Lung microvascular endothelial cell (primary cell): ENCODE measurements at places on chromosomes 3 and 15. TPM values are rescaled to one million over a fixed set of nuclear protein-coding genes. Genes with fewer than 3 reads are reported as not detected.
A peak's percentile ranks its signal among the peaks of the same experiment; 100 is the strongest.

BSN gene
- under 0.01 TPM in 2 replicates for total RNA-seq

SNURF gene
- total RNA-seq, result 27.5 and 42.7 TPM in 2 replicates

SLC25A20 gene
- total RNA-seq, result 15.3 and 25.2 TPM in 2 replicates

FRMD4B gene
- 36.6 and 73.2 TPM in 2 replicates for total RNA-seq

GP5 gene
- under 0.01 and 0.20 TPM in 2 replicates for total RNA-seq

FANCI gene
- 9.7 and 19.4 TPM in 2 replicates for total RNA-seq

TTLL13 gene
- under 0.01 TPM in 2 replicates for total RNA-seq

AHSG gene
- total RNA-seq, result not detected in 2 replicates

PLA2G4D gene
- not detected in 2 replicates for total RNA-seq

TXNRD3 gene
- total RNA-seq, result 6.3 and 6.8 TPM in 2 replicates

LRTM1 gene
- total RNA-seq, result not detected in 2 replicates

CAMKV gene
- total RNA-seq, result under 0.01 TPM in 2 replicates

TGM4 gene
- total RNA-seq, result under 0.01 TPM in 1 of 2 replicates, not detected in the other

ITGA11 gene
- 6.3 and 8.7 TPM in 2 replicates for total RNA-seq

CLSTN2 gene
- total RNA-seq, result under 0.01 and 0.20 TPM in 2 replicates

STRA6 gene
- under 0.01 TPM in 2 replicates for total RNA-seq

GOLGA8O gene
- under 0.01 TPM in 1 of 2 replicates, not detected in the other for total RNA-seq

HES1 gene
- total RNA-seq, result 49.7 and 74.2 TPM in 2 replicates

GRCh38 chr3:78183906-78184599 is 1144.2 kb downstream of the ROBO2 start:
- no peak for DNase-seq

- DNase-seq, result no peak
These were observed 14.3 kb downstream of the DUOX2 start for GRCh38 chr15:45099549-45100165.

DNA sequence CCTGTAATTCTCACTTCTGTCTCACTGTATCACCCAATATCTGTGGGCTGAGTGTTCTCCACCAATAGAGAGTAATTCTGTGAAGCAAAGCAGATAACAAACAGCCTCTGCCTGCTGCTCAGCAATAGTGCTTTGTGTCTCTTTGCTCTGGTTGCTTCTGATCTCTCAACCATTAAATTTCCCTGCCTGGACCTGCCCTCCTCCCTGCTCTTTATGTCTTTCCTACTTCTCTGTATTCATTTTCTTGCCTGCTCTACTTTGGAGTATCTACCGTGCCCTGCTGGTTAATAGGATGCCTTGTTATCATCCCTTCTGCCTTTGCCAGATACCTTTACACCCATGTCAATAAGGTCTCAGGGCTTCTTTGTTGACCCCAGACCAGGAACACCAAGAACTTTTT is 102.9 kb upstream of the CGNL1 start:
- DNase-seq, result no peak

GRCh38 chr3:57816471-57817095 is 60.5 kb downstream of the SLMAP start:
- DNase-seq, result no peak

GRCh38 chr3:18444595-18445400 is 19.7 kb upstream of the SATB1 start:
- DNase-seq, result peak; percentile 73

DNA sequence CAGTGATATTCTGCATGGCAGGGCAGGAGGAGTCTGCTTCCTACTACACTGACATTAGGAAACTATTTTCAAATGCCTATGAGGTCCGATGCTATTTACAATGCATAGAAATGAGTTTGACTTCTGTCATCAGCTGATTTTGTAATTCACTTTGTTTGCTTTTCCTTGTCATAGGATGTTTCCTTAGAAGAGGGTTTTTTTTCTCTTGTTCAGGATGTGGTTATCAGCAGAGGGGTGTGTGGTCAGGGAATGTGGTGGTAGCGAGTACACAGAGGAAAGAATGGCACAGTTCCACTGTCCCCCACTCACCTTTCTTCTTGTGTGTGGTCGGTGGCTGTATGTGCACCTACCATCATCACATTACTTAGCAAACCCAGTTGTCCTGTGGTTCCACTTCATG is 231.5 kb downstream of the LRTM1 start:
- DNase-seq, result no peak

DNA sequence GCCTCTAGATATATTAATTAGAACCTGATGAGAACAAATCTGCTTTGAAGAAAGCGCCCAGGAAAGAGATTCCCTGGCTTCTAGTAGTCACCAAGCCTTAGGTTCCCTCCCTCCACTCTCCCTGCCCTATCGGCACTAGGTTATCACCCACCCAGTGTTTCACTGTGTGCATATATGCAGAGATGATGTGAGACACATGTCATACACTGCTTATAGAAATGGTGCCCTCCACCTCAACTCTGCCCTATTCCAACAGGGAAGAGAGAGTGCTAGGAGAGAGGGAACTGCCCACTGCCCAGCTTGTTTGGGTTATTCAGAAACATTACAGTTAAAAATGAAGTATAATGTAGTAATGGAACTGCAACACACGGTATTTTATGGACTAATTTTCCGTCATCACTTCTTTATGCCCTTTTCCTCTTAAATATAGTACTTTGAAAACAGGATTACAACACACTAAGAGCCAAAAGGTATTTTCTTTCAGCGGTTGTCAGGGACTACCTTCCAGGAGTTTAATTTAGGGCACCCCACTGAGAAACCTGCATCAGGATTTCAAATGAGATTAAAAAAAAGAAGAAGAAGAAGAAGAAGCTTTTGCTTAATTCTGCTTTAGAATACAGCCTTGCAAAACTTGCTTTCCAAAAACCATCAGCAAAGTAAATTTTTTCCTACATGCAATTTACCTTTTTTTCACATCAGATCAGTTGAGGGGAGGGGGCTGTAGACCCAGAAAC is 55.3 kb downstream of the MEIS2 start:
- DNase-seq, result no peak

- peak; percentile 6 for DNase-seq
These were observed 579.4 kb upstream of the TBL1XR1 start for GRCh38 chr3:177776661-177777101.

- no peak for DNase-seq
These were observed 247 bp downstream of the FETUB start for GRCh38 chr3:186640473-186640818.

- DNase-seq, result no peak
These were observed 56.9 kb downstream of the CEP152 start for GRCh38 chr15:48754011-48754410.

DNA sequence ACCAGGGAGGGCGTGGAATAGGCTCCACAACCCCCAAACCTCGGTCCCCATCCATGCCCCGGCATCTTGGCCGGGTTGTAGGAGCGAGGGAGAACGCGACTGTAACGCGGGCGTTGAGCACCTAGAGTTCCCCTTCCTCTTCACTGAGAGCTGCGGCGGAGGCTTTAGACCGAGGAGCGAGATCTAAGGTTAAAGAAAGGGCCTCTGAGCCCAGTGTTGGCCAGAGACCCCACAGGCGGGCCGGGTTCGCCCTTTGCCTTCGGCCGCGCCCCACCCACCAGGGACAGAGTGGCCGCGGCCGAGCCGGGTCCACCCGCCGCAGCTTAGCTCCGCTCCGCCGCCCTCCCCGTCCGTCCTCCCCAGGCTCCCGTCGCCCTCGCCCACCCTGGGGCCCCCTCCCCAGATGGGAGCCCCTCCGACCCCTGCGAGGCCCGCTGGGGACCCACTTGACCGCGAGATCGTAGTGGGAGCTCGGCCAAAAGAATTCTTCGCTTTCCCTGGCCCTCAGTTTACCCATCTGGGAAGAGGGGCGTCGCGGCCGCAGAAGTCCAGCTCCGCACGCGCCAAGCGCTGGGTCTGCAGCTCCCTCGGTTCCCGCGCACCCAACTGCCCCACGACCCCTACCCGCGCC is 425 bp downstream of the ANPEP start:
- DNase-seq, result no peak

GRCh38 chr3:11154036-11154952 is at the start of gene HRH1:
HRH1 (plus strand) TSS chr3:11154493; CDS start chr3:11259038, 104,545 bp downstream.
- peak; percentile 29 for DNase-seq

DNA sequence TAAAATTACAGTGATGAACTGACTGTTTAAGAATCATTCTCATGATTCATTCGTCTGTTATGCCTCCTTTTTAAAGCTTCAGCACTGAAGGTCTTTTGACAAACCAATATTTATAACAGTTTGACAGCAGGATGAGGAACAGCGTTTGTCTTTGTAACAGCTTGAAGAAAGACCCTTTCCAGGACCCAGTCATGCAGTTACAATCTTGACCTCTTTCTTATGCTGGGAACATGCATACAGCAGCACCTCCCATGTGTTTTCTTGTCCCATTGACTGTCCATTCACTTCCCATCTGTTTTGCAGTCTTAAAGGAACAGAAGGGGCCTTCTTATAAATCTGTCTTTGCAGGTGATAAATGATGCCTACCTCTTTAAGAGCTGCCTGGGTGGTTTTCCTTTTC is 87.2 kb downstream of the OPA1 start:
- no peak for DNase-seq

GRCh38 chr3:125140818-125141595 is 71.5 kb downstream of the SLC12A8 start:
- no peak for DNase-seq

GRCh38 chr3:122688996-122689395 is 8.4 kb downstream of the PARP14 start:
- DNase-seq, result peak; percentile 45

DNA sequence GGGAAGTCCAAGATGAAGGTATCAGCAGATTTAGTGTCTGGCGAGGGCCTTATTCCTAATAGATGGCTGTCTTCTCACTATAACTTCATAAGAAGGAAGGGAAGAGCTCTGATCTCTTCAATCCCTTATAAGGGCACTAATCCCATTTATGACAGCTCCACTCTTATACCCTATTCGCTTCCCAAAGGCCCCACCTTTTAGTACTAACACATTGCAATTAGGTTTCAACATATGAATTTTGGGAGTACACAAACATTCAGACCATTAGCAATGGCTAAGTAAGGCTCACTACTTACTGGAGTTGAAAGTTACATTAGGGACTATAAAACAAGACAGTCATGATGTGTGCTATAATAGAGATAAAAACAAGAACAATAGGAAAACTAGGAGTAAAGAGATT is 118.9 kb downstream of the NECTIN3 start:
- no peak for DNase-seq

DNA sequence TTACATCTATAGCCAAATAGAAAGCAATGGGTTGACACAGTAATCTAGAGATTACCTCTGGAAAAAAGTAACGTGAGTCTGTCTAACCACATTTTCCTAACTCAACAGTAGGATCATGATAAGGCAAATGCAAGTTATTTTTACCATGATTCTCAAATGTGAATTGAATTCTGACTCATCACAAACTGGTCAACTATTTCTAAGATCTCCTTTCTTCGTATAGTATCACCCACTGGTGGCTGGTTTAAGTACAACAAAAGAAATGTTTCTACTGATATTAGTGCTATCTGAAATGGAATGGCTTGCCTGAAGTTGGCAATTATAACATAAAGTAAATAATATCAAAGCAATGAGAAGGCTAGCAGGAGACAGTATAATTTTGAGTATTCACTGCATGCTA is 102.2 kb downstream of the ABI3BP start:
- DNase-seq, result peak; percentile 67

GRCh38 chr3:37500518-37500917 is 326.1 kb upstream of the LRRFIP2 start:
- no peak for DNase-seq

- no peak for DNase-seq
These were observed 72.2 kb downstream of the NR1D2 start for GRCh38 chr3:24017305-24017704.

GRCh38 chr15:42490291-42490670 is 660 bp downstream of the ZNF106 start:
- no peak for DNase-seq

GRCh38 chr3:190097617-190098016 is 23.1 kb downstream of the P3H2 start:
- no peak for DNase-seq

- DNase-seq, result no peak
These were observed 22.0 kb downstream of the B3GALNT1 start for GRCh38 chr3:161083131-161083530.
